Hair follicle dermal papilla cell (primary cell): ENCODE measurements at places on chromosomes 7 and 10. TPM values are rescaled to one million over a fixed set of nuclear protein-coding genes. Genes with fewer than 3 reads are reported as not detected.

The IMPDH1 gene
- 46.6 and 54.5 TPM in 2 replicates for total RNA-seq

The OIT3 gene
- 0.32 TPM in 1 of 2 replicates, not detected in the other for total RNA-seq

The LIPF gene
- not detected in 2 replicates for total RNA-seq

The ADAMTS14 gene
- 12.4 and 15.6 TPM in 2 replicates for total RNA-seq

The SPRN gene
- 0.16 and 0.49 TPM in 2 replicates for total RNA-seq

The TDRD1 gene
- 3.3 and 4.7 TPM in 2 replicates for total RNA-seq

The MSANTD7 gene
- total RNA-seq = 12.9 and 13.6 TPM in 2 replicates

The DLX6 gene
- total RNA-seq = not detected in 2 replicates

The TMEM225B gene
- 1.5 and 1.6 TPM in 2 replicates for total RNA-seq

The PURB gene
- total RNA-seq = 19.9 and 23.7 TPM in 2 replicates

The TAS2R3 gene
- total RNA-seq = 0.81 and 1.2 TPM in 2 replicates

The SVOPL gene
- not detected in 2 replicates for total RNA-seq

The DYDC2 gene
- total RNA-seq = not detected in 2 replicates

The OR2A5 gene
- total RNA-seq = not detected in 2 replicates

The RARRES2 gene
- not detected in 2 replicates for total RNA-seq

The VIPR2 gene
- not detected in 2 replicates for total RNA-seq
